ENCODE measurements at places on chromosomes 2 and 18.

- DNase-seq = no peak
Measured at GRCh38 chr2:165562233-165562632, 92.7 kb downstream of the CSRNP3 start.

GRCh38 chr18:26519114-26519513, 29.2 kb downstream of the KCTD1 start:
- DNase-seq = no peak

GRCh38 chr2:190807886-190808285, 72.7 kb upstream of the GLS start:
- no peak for DNase-seq

DNA sequence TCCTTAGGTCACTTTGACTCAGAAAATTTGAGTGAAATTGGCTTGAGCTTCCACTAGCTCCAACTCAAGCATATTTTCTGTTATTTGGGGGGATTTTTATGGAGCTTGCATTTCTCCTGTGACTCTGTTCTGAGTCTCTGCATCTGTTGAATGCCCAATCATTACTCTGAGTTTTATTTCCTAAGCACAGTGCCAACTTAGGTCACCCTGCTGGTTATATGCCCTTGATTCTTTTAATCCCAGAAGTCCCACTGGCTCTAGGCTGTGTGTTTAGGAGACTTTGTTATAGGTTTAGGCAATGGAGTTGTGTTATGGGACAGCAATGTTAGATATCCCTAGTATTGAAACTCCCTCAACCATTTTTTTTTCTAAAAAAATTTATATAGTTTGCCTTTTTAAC, 198.2 kb upstream of the DTNA start:
- no peak for DNase-seq

- no peak for DNase-seq
Measured at GRCh38 chr18:79092874-79093273, 23.7 kb downstream of the ATP9B start.

DNA sequence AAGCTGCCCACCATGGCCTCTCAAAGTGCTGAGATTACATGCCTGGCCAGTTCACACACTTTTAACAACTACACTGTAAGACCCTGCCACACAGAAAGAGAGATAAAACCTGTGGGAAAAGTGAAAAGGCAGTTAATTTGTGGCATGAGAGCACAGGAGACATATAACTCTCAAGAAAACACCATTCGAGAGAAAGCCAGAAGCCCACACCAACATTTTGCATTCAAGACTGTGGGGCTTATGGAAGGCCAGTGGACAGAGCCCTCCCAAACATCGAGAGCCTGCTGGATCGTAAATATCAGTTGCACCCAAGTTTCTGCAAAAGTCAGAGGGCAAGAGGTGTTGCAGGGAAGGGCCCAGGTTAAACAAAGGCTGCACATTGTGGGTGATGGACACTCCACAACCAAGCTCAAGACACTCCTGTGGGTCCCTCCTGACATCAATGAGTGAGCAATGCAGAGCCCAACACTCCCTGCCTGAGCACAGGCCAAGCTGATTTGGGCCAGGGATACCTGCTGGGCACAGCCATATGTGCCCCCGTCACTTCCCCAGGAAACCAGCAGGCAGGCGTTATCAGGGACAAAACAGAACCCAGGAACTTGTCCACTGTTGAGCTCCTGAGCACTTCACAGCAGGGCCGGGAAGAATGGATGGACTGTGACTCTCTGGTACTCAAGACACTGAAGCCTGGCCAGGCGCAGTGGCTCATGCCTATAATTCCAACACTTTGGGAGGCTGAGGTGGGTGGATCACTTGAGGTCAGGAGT, 114.4 kb downstream of the ZFP36L2 start:
- no peak for DNase-seq

GRCh38 chr2:128344101-128344500, 25.4 kb upstream of the HS6ST1 start:
- no peak for DNase-seq

GRCh38 chr18:48608581-48608980, 69.8 kb downstream of the CTIF start:
- no peak for DNase-seq

DNA sequence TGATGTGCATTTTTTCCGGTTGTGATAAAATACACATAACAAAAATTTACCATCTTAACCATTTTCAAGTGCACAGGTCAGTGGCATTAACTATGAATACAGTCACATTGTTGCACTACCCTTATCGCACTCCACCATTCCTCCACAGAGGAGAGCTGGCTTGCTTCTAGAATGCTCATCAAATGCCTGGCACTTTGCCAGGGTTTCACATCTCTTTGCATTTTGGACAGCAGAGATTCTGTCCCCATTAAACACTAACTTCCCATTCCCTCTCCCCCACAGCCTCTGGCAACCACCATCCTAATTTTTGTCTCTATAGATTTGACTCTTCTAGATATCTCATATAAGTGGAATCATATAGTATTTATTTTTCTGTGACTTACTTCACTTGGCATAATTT, 165.0 kb downstream of the ASB1 start:
- DNase-seq = no peak

DNA sequence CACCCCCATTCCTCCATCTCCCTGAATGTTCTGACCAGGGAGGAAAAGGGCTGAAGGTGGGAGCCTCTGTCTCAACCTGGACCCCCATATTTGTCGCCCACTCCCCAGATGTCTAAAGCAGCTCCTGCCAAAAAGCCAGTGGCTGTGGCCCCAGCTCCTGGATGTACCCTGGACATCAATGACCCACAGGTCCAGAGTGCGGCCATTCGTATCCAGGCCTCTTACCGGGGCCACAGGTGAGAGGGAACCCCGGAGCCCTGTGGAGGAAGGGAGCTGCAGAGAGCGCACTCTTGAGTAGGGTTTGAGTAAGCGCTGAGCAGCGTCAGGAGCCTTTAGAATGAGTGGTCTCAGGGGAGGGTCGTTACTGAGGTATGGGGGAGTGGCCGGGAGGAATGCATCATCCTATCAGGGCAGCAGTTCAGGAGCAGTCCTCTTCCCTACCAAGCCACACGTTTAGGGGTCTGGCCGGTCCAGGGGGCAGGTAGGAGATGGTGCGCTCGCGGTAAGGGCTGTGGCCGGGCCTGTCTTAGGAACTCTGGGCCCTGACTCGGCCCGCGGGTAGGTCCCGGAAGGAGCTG, 2.4 kb upstream of the GMPPA start:
- no peak for DNase-seq

DNA sequence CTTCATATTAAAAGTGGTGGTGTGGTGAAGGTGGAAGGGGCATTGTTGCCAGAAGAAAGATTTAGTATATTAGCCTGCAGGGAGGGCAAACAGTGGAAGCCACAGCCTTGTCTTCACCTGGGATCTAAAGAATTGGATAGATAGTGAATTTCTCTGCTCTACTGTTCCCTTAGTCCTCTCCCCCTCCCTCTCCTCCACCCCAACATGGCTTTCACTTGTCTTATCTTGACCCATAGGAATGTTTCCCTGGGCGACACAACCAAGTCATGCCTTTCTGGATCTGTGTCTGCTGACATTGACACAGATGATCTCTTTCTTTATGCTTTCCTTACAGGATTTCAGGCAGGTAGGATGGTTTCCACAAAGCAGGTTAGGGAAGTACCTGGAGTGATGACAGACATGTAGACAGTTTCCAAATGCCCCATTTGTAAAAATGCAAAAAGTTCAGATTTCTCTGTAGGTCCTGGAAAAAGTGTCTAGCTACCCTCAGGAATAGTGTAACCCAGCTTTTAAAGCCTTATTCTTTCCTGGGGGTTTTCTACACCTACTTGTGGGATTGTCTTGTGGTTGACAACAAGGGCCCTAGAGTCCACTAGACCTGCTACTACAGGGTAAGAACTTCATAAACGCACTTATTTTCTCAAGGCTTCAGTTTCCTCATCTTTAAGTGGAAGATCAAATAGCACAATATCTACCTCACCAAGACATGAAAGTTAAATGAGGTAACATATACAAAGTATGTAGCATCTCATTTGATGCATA, 184.2 kb upstream of the SP5 start:
- no peak for DNase-seq

DNA sequence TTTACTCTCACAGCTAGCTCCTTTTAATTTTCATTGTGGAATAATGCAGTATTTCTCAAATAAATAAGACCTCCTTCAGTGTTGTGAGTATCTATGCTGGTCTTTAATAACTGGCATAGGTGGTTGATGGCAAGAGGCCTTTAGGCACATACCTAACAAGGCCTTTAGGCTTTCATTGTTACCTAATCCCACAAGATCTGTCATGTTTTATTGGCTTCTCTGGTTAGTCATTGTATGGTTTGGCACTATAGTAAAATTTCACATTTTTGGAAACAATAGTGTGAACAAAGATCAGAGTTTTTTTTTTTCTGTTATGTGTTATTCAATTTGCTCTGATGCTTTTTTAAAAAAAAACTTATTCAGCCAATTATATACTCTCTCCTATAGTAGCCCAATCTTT, 89.8 kb upstream of the NEUROD1 start:
- DNase-seq = no peak

- DNase-seq = no peak
Measured at GRCh38 chr2:131122496-131122895, 17.4 kb downstream of the PLEKHB2 start.

- DNase-seq = no peak
Measured at GRCh38 chr2:177289824-177290628, 25.5 kb upstream of the NFE2L2 start.

- DNase-seq = no peak
Measured at GRCh38 chr2:70084973-70085710, 2.1 kb upstream of the PCBP1 start.

GRCh38 chr2:224017957-224018356, 21.1 kb downstream of the SERPINE2 start:
- no peak for DNase-seq

GRCh38 chr2:235054919-235055318, 103.1 kb downstream of the SH3BP4 start:
- DNase-seq = no peak

GRCh38 chr2:183543731-183544130, 419.5 kb downstream of the NUP35 start:
- DNase-seq = no peak

DNA sequence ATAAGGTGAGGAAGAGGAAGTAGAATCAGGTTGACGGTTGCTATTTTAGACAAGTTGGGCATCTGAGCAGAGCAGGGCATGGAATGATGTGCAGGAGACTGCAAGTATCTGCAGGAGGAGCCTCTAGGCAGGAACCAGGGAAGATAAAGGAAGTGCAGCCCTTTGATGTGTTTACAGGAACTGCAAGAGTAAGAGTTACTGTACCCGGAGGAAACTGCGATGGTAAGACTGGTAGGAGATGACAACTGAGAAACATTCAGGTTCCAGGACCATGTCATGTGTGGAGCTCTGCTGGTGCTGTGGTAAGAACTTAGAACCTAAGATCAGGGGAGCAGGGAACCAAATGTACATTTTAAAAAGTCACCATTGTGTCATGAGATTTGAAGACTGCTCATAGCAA, 134.3 kb upstream of the STON1 start:
- no peak for DNase-seq

GRCh38 chr18:57864615-57865121, 61.6 kb upstream of the ATP8B1 start:
- no peak for DNase-seq

DNA sequence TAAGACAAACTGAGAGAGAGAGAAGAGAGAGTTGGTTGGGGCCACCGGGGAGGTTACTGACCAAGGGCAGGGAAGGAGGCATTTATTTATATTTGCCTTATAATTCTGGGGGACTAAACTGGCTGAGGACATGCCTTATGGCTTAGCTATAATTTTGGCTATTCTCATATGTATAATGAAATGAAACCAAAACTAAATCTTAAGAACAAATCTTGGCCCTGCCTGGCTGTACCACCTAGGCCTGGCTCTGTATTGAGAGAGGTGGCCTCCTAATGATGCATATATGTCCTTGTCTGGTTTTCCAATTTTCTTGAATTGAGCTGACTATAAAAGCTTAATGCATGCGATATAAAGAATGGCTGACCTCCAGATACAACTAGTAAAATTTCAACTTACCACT, 3.5 kb upstream of the PPP1CB start:
- no peak for DNase-seq

GRCh38 chr2:1989216-1989615, 244.9 kb upstream of the PXDN start:
- no peak for DNase-seq

GRCh38 chr2:162002623-162003235, 71.3 kb downstream of the DPP4 start:
- DNase-seq = no peak

DNA sequence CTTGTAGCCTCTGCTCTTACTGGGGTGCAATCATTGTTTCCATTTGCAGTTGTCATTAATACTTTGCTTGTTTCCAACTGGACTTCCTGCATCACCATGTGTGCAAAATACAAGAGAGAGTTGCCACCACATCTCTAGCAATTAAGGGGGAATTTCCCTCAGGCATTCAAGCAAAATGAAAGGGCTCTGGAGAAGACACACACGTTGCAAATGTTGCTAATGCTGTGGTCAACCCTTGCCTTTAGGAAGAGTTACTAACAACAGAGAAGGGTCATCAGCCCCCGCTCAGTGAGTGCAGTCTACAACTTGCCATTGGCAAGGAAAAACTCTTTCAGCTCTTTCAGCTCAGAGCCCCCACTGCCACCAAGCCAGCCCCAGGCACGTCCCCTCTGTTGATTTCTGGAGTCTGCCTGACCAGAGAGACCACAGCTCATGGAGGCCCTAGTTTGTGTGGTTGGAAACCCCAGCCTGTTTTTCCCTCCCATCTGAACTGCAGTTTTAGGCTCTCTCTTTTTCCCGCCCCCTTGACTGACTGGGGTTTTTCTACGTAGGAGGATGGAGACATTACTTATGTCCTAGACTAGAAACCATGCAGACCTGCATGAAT, 25.9 kb upstream of the GPR45 start:
- DNase-seq = no peak

DNA sequence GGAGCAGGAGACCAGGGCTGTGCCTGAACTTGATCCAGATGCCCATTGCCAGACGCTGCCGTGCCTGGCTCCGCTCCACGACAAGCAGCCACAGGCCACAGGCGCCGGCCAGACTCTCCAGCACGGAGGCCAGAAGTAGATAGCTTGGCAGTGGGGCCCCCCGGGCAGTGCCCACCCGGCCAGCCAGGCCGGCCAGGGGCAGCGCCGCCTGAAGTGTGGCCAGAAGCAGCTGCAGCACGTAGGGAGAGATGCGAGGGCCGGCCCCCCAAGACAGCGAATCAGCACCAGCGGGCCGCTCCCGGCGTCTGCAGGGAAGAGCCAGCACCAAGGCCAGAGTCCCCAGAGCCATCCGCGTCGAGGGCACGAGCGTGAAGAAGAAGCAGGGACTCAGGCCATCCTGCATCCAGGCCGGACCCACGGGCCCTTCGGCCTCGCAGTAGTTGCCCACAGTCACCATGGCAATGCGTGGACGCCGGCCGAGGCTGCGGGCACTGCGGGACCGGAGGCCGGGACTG, 484 bp downstream of the ABCB6 start:
- peak; percentile 52 for DNase-seq
